Upper lobe of right lung (tissue), 1 donor: ENCODE measurements at places on chromosomes 3 and 15.

DNA sequence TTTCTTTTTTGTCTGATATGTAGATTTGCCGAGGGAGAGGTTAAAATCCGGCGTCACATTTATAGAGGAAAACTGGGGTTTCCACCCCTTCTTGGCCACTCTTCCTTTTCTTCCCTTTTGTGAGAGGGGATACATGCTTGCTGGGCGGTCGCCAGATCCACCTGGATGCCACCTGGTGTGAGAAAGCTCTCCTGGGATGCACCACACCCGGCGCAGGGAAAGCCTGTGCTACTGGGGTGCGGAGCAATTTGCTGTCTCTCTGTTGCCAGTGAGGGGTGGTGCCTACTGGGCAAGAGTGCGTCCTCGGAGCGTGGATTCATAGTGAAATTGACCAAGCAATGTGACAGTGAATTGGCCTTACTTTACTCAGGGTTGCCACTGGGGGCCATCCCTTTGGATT is 2.5 kb upstream of the RGMA start:
- H3K27me3 ChIP-seq: peaks cover 28% of the 10 kb centered on the region
- H3K4me3 ChIP-seq: no peak overlapping the region
- no peaks in the 10 kb centered on the region for H3K36me3 ChIP-seq
- DNase-seq: no peak
- no peak overlapping the region for H3K27ac ChIP-seq

- peak overlapping the region; percentile 70 for H3K4me3 ChIP-seq
- peak overlapping the region; percentile 97 for H3K27ac ChIP-seq
- H3K36me3 ChIP-seq: no peaks in the 10 kb centered on the region
- H3K4me1 ChIP-seq: peaks cover 32% of the 10 kb centered on the region
- H3K27me3 ChIP-seq: no peaks in the 10 kb centered on the region
- DNase-seq: no peak
These were observed 72.0 kb downstream of the CCNL1 start for GRCh38 chr3:157087780-157088600.

DNA sequence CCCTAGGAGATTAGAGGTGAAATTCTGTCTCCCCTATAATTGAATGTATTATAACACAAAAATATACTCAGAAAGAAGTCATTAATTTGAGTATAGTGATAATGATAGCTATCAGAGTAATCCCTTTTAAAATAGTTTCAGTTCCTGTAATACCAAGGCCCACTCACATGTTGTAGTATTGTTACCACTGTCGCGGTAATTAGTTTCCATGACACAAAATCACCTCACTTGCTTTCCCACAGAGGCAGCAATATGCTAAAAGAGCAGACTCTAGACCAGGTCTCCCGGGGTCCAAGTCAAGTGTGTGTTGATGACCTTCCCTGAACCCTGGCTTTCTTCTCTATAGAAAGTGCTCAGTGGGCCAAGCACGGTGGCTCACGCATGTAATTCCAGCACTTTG is 39.5 kb upstream of the NSMCE3 start:
- no peak for DNase-seq
- H3K27ac ChIP-seq: no peak overlapping the region
- no peak overlapping the region for H3K4me3 ChIP-seq
- H3K36me3 ChIP-seq: no peaks in the 10 kb centered on the region

GRCh38 chr15:81411051-81411450 is 37.0 kb upstream of the TMC3 start:
- no peak for DNase-seq
- H3K27me3 ChIP-seq: peaks cover 10% of the 10 kb centered on the region
- H3K27ac ChIP-seq: no peak overlapping the region
- H3K4me3 ChIP-seq: no peak overlapping the region
- H3K36me3 ChIP-seq: no peaks in the 10 kb centered on the region

DNA sequence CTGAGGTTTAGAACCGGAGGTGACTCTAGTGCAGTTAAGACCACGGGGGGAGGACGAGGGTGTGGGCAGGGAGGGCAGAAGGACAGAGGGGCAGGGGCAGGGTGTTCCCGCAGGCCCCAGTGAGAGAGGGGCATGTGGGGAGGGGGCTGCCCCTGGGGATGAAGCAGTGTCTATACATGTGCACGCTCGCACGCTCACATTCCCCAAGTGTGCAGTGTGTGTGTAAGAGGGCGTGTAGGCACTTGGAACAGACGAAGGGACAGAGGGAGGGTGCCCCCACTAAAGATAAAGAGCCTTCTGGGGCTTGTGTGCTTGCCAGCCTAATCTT is 69.5 kb upstream of the MEF2A start:
- no peaks in the 10 kb centered on the region for H3K27me3 ChIP-seq
- DNase-seq: no peak
- H3K4me1 ChIP-seq: peaks cover 3% of the 10 kb centered on the region
- H3K36me3 ChIP-seq: no peaks in the 10 kb centered on the region
